Occipital lobe (tissue), 3 donors: ENCODE measurements at places on chromosomes 11 and 22.

DNA sequence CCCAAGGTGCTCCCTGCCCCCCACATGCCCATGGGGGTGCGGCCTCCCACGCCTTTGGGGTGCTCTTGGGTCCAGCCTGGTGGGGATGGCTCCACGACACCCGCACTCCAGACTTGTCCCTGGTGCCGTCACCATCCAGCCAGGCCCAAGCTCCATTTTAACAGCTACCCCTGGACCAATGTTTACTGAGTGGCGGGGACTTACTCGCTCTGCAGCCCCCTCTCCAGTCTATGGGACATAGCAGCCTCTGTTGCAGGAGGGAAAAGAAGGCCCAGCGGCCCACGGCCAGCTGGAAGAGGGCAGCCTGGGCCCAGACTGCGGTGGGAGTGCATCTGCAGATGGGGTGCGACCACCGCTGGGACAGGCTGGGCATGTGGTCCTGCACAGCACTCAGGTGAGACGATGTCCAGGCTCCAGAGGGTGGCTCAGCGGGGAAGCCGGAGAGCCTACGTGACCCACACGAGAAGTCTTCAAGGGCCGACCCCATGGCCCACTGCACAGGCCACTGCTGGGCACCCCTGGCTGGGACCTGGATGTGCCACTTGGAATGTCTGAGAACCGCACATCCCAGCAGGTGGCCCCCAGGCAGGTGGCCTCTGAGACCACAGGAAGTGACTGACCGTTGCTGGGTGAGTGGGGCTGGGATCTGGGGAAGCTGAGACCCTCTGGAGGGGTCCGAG, 18.1 kb downstream of the IL17REL start:
- no peak for DNase-seq

GRCh38 chr11:130612291-130612851, 163.9 kb downstream of the ADAMTS15 start:
- no peak for DNase-seq

DNA sequence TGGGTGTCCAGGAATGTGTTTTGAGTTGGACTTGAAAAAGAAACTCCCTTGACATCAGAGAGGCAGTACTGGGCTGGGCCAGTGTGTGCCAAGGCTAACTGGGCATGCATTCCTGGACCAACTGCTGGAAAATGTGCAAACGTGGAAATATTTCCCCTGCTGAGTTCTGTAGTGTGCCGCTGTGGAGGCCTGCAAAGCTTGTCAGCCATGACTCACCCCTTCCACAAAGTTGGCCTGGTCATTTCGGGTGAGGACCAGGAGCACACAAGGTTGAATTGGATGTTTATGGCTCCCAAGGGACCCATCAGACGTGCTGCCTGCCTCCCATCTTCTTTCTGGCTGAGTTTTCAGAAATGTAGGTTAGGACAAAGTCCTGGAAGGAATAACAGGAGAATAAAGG, 513.1 kb downstream of the MIAT start:
- no peak for DNase-seq

GRCh38 chr11:45051621-45052020, 94.8 kb upstream of the PRDM11 start:
- DNase-seq, result no peak
